Left renal cortex interstitium (tissue), 4 donors: ENCODE measurements at places on chromosomes 4 and X.

DNA sequence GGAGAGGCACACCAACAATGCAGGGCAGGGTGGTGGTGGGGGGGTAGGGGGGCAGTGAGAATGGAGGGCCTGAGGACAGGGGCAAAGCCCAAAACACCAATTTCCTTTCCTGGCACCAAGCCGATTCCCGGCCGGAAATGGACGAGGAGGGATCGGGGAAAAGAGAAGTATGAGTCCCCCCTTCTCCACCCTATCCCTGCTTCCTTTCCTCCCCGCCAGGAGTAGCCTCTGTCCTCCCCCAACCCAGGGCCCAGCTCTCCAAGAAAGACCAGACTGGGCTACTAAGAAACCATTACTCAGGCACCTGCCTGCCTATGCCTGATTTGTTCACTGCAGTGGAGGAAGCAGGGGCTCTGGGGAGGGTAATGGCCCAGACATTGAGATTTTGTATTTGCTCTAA, 402 bp downstream of the CCDC120 start:
- no peak for DNase-seq

DNA sequence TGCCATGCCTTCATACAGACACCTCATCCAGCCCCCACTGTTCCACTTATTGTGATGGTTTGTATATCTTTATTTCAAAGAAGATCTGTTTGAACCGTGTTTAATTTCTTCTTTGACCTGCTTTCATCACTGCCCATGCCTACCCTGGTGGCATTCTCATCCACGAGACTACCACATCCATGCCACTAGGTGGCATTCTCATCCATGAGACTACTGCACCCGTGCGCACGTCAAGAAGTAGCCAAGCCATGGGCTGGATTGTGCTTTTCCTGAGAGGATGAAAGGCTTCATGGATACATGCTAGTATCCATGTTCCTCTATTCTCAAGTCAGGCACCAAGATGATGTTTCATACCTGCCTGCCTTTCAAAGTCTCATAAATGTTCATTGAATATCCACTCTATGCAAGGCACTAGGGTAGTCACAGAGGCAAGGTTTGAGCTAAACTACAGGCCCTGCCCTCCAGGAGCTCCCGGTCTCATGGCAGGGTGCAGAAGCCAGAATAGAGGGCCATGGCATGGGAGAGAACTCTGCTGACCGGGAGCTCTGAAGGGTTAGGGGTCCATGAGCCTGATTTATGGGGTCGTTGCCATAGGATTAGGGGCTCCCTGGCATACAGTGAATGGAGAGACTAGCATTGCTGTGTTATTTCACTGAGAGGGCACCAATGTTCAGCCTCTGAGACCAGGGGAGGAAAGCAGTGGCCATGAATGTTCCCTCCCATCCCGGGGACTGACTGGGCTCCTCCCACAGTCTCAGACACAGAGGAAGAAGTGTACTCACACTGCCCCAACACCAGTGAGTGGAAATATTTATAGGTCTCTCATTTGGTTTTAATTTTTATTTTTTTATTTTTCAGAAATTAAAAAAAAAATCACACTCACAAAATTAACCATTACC, 24.8 kb upstream of the EOLA2 start:
- no peak for DNase-seq

DNA sequence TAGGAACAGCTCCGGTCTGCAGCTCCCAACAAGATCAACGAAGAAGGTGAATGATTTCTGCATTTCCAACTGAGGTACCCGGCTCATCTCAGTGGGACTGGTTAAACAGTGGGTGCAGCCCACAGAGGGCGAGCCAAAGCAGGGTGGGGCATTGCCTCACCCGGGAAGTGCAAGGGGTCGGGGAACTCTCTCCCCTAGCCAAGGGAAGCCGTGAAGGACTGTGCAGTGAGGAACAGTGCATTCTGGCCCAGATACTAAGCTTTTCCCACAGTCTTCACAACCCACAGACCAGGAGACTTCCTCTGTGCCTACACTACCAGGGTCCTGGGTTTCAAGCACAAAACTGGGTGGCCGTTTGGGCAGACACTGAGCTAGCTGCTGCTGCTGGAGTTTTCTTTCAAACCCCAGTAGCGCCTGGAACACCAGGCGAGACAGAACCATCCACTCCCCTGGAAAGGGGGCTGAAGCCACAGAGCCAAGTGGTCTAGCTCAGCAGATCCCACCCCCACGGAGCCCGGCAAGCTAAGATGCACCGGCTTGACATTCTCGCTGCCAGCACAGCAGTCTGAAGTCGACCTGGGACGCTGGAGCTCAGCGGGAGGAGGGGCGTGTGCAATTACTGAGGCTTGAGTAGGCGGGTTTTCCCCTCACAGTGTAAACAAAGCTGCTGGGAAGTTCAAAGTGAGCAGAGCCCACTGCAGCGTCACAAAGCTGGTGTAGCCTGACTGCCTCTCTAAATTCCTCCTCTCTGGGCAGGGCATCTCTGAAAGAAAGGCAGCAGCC, 84.6 kb downstream of the THOC2 start:
- peak; percentile 11 for DNase-seq

DNA sequence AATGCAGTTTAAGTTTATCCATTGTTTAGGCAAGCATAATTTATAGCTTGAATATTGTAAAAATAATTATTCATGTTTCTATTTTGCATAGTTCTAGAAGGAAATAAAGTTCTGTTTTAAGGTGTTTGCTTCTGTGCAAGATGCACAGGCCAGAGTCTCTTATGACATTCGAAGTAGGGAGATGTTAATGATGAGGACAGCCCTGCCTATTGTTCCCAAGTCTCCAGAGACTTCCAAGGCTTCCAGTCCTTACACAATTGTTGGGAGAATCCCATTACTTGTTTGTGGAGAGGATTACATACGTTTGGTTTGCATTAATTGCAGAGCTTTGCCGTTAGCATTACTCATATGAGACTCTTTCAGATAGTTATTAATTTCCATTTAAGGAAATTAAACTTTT, 96.2 kb upstream of the ANK2 start:
- DNase-seq = no peak

DNA sequence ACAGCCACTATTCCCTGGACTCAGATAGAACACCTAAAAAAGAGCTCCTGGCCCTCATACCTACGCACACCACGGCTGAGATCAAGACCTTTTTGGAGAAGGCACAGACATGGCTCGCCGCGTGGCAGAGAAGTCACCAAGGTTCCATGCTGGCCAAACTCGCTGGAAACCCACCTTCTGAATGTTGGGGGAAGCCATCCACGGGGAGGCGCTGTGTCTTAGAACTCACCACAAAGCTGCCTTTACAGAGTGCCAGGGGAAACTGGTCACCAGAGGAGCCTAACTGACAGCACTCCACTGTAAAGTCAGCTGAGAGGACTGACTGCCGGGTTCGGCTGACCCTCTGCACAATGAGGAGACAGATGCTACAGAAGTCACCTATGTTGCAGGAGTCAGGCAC, 97.9 kb downstream of the NEUROG2 start:
- DNase-seq = no peak

DNA sequence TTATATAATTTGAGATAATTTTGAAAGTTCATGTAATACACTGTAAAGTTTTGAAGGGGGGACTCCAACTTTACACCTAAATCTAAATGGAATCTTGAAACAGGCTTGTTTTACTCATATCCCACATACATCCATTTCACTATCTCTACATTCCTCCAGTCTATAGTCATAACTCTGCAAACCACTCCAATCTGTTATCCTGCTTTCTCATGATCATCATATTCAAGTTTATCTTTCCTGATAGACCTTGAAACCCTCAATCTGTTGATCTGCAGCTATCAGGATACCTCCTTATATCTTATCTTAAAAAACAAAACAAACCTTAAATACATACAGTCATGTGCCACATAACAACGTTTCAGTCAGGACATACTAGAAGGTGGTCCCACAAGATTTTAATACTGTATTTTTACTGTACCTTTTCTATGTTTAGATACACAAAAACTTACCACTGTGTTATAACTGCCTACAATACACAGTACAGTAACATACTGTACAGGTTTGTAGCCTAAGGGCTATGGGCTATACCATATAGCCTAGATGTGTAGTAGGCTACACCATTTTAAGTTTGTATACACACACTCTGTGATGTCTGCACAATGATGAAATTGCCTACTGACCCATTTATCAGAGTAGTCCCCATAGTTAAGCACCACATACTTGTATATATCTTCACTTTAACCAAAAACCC, 14.0 kb downstream of the CHIC2 start:
- no peak for DNase-seq

DNA sequence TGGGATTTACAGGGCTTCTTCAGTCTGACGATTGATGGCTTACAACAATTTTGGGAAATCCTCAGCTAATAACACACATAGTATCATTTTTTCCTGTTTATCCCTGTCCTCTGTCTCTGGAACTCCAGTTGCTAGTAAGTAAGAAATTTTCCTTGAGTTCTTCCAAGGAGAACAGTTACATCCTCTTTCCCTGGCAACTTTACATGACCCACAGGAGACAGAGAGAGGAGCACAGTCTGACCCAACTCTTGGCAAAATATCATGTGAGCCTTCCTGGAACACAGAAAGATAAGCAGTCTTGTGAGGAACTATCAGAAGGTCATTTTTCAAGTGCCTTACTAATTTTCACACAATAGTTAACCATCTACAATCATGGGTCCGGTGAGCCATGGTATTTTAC, 578.7 kb upstream of the PABPC4L start:
- no peak for DNase-seq

DNA sequence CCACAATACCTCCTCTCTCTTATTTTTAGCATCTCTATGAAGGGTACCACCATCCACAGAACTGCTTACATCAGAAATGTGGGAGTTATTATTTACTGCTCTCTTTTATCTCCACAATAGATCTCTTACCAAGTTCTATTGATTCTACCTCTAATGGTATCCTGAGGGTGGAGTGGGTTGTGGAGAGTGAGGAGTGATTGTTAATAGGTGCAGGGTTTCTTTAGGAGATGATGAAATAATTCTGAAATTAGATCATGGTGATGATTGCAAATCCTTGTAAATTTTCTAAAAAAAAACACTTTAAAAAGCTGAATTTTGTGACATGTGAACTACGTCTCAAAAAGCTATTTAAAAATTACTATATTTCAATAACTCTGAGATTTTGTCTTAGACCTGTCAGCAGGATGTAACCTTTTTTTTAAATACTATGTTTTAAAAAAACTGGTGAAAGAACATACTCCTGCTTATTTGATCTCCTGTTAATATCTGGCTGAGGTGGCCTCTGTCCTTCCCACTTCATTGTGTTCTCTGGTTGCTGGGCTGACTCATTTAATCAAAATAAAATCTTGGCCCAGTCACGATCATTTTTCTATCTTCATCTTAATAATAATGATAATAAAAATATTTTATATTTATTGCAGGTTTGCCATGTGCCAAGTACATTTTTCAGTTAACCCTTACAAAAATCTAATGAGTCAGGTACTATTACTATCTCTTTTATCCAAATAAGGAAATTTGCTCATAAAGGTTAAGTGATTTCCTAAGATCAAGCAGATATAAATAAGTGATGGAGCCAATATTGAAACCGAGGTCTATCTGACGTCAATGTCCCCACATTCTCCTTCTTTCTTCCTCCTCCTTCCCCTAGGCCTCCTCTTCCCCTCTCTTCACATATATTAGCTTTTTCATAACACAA, 73.5 kb downstream of the GLUD2 start:
- DNase-seq = no peak

- no peak for DNase-seq
Observed at GRCh38 chr4:23999714-24000469, 110.0 kb upstream of the PPARGC1A start.

GRCh38 chr4:18630218-18631110, 608.9 kb upstream of the LCORL start:
- DNase-seq = no peak

DNA sequence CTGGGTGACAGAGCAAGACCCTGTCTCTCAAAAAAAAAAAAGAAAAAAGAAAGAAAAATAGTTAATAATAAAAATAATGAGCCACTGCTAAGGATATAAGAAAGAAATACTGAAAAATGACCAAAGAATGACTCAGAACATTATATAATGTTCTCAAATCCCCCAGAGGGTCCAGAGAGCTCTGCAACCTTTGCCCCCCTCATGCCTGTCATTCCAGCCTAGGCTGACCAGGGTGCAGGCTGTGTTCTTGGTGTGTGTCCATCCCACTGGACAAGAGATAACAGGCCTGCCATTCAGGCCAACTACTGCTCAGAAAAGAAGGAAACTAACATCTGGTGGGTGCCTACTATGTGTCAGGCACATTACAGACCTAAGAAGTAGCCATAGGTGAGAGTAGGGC, 72.7 kb upstream of the EDNRA start:
- no peak for DNase-seq

DNA sequence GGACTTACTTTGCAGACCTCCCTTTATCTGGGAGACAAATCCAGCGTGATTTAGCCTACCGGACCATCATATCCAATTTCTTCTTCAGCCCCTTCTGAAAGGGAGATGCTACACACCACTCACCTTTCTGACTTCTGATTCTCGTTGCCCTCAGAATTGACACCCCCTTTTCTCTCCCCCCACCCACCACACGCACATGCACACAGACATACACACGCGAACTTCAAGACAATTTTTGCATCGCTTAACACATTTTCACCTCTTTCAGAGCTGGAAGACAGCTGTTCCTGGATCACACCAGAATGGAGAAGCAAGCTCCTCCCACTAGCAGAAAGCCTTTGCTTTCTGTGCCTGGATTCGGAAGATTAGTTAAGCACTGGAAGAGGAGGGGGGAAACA, 1.0 kb upstream of the SNCA start:
- DNase-seq = no peak

- no peak for DNase-seq
Observed at GRCh38 chr4:53463340-53463739, 85.9 kb downstream of the FIP1L1 start.

DNA sequence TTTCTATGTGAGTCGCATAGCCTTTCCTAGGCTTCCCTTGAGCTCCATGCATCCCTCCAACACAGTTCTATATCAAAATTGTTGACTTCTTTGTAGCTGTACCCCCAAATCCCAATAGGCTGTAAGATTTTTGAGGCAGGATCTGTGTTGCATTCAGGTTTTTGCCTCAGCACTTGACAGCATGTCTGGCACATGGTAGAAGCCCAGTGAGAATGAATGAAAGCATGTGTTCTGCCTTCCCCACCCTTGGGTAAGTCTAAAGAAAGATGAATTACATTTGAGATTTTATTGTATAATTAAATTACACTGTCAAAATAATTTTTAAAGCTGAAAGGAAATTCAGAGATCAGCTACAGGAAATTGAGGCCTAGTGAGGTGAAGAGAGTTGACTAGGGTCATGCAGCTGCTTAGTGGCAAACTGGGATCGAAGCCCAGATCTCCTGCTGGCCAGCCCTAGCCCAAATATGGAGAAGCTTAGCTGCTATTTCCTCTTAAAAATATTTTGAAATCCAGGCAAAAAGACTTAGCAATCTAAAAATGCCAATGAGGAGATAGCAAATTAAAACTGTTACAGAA, 122.5 kb downstream of the SPATA18 start:
- DNase-seq = no peak

- DNase-seq = no peak
Observed at GRCh38 chrX:33053001-33053400, 158.3 kb downstream of the DMD start.
